ENCODE measurements at places on chromosomes 1 and 21. TPM values are rescaled to one million over a fixed set of nuclear protein-coding genes. Genes with fewer than 3 reads are reported as not detected.
A peak's percentile ranks its signal among the peaks of the same experiment; 100 is the strongest.

Gene F13B
- total RNA-seq = 111 TPM

Gene SH3BP5L
- 16.4 TPM for total RNA-seq

Gene ANKRD34A
- 0.17 TPM for total RNA-seq

Gene LEFTY1
- 1.1 TPM for total RNA-seq

DNA sequence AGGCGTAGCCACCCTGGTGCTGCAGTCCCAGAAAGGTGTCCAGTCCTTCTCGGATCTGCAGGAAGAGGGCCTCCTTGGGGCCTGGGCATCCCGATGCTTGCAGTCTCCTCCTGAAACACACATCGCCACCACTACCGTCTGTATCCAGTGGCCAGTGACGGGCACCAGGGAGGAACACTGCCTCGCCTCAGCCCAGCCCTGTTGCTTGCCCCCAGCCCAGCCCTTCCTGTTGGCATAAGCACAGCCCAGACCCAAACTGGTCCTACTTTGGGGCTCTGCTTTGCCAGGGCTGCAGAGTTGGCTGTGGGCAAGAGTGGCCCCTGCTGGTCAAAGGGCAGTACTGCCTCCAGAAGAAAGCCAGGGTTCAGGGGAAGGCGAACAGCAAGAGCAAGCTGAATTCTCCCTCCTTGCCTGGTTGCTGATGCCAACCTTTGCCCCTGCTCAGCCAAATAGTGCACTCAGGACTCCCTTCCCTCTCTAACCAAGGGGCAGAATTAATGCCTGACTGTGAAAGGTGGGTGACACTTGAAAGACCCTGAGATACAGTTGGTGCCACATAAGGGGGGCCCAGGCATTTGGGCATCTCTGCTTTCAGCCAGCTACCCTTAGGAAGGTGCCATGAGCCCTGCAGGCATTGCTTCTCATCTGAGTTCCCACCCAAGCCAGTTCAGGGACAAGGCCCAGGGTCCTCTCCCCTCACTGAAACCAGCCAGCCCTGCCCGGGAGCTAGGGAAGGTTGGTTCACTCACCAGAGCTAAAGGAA is 11.1 kb upstream of the ARHGEF2 start:
- DNase-seq = peak; percentile 76

GRCh38 chr1:86209346-86209745 is 52.8 kb upstream of the COL24A1 start:
- DNase-seq = no peak

- no peak for DNase-seq
Observed at GRCh38 chr1:169849346-169850022, 44.2 kb downstream of the SCYL3 start.

- DNase-seq = no peak
Observed at GRCh38 chr21:43866260-43866629, 1.2 kb downstream of the AGPAT3 start.

DNA sequence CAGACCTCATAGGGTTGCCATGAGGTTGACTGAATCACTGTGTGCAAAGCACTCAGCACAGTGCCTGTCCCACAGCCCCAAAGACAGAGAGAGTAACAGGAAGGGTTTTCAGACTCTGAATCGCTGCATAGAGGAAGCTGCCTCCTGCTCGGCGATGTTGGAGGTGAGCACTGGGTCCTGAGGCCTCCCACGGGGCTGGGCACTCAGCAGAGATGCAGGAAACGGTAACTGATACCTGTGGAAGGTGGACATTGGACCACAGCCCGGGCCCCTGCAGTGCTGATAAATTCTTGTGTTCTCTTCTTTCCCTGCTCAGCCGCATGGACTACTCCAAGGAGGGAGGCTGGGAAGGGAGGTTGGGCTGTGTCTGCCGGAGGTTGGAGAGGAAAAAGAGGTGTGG is 389.7 kb downstream of the PTPRU start:
- DNase-seq = peak; percentile 6

DNA sequence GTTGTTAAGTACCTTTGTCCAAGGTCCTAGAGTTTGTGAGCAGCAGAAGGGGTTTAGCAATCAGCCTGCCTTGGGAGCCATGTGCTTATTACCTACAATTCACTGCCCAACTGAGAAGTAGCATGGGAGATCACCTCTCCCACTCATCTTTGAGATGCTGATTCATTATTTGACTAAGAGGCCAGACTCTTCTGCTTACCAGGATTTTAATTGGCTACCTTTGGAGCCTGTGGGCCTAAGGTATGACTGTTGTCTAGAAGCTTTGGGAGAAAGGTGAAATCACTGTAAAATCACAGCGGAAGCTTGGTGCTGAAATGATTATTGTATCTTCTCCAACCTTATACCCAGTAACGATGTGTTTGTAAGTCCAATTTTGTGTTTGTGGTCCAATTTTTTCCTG is 213.4 kb downstream of the ST6GALNAC3 start:
- DNase-seq = no peak

DNA sequence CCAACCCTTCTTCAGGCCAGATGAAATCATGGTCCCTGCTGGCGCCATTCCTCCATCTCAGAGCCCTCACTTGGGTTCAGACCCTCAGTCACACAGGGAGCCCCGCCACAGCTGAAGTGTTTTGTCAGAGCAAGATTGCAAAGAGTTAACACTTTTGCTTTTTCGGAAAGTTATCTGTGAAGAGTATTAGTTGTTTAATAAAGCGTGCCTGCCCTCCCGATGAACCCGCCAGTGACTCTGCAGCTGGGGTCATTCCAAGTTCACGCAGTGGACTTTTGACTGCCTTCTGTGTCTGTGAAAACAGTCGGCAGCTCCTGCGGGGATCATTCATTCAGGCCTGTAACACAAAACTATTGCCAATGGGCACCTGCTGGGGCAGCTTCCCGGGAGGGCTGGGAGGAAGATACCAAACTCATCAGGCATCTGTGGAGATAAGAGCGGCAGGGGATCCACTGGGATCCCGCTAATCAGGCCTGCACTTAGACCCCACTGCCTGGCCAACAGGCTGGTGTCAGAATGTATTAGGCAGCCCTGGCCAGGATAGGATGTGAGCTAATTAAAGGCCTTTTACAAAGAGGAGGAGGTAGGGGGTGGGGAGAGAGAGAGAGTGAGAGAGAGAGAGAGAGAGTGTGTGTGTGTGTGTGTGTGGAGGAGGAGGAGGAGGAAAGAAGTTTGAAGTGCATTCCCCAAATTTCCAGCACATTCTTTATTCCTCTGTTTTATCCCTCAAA is 184.5 kb downstream of the DHRS3 start:
- DNase-seq = peak; percentile 59

GRCh38 chr21:31713973-31714740 is 17.8 kb downstream of the SCAF4 start:
- no peak for DNase-seq

GRCh38 chr1:52352690-52353089 is 13.3 kb downstream of the CC2D1B start:
- DNase-seq = no peak
